ENCODE measurements at places on chromosomes 3 and 15.

GRCh38 chr15:69755551-69756310 is 303.1 kb downstream of the RPLP1 start:
- no peaks in the 10 kb centered on the region for H3K36me3 ChIP-seq
- H3K4me1 ChIP-seq = 0 out of 2 replicates have a peak, but pooled peaks cover 8% of the 10 kb centered on the region
- no peak overlapping the region for H3K4me3 ChIP-seq
- no peak overlapping the region for H3K27ac ChIP-seq
- H3K27me3 ChIP-seq = peaks cover 1% of the 10 kb centered on the region

GRCh38 chr15:35956056-35956455 is 410.1 kb upstream of the DPH6 start:
- no peaks in the 10 kb centered on the region for H3K27me3 ChIP-seq
- H3K27ac ChIP-seq = no peak overlapping the region
- no peaks in the 10 kb centered on the region for H3K36me3 ChIP-seq
- no peaks in the 10 kb centered on the region for H3K4me1 ChIP-seq
- no peak for DNase-seq
- H3K4me3 ChIP-seq = no peak overlapping the region

DNA sequence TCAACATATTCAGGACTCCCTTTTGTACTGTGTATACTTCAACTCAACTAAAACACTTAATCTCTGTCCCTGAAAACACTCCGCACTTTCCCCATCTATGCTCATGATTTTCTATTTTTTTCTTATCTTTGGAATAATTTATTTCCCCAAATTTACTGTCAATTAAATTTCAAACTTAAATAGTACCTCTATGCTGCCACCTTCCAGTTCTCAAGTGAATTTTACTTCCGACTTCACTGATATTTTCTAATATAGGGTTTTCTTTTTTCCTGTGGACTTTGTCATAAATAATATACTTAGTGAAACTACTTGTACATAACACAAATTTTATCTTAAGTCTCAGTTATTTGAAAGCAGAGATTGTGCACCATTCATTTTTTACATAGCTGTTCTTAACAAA is 1303.3 kb downstream of the OTOL1 start:
- H3K4me1 ChIP-seq = no peaks in the 10 kb centered on the region
- H3K27me3 ChIP-seq = no peaks in the 10 kb centered on the region
- H3K27ac ChIP-seq = no peak overlapping the region
- H3K36me3 ChIP-seq = no peaks in the 10 kb centered on the region

GRCh38 chr3:78079514-78079913 is 1039.6 kb downstream of the ROBO2 start:
- H3K27me3 ChIP-seq = no peaks in the 10 kb centered on the region
- DNase-seq = no peak
- no peak overlapping the region for H3K27ac ChIP-seq
- no peaks in the 10 kb centered on the region for H3K36me3 ChIP-seq
- H3K4me1 ChIP-seq = no peaks in the 10 kb centered on the region

DNA sequence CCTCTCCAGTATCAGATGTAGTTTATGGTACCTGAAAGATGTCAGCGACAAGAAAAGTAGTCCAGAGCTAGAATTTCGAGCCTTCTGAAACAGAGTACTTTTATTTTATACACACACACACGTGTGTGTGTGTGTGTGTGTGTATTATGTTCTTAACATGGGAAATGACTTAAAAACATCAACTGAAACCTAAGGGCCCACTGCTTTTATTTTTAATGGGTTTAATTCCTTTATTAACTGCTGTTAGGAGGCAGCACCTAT is 1.9 kb downstream of the TCF12 start:
- H3K36me3 ChIP-seq = no peaks in the 10 kb centered on the region
- H3K4me3 ChIP-seq = peak overlapping the region; percentile 88
- no peak overlapping the region for H3K27ac ChIP-seq

DNA sequence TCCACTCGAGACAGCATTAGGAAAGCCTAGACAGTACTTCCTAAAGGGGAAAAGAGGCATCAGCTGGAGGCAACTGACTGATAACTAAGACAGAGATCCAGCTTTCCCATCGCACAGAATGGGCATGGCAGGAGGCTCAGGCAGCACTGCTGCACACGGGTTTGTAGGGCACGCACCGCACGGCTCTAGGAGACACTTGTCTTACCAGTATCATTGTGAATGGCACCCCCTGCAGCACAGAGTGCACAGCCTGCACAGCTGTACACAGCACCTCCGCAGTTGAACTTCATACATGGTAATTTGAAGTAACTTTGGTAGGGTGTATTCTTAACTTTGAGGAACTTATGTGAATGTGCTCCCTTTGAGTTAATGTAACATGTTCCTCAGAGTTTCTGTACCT is 281.6 kb downstream of the PLCL2 start:
- H3K4me1 ChIP-seq = no peaks in the 10 kb centered on the region
- no peak overlapping the region for H3K27ac ChIP-seq
- H3K4me3 ChIP-seq = no peak overlapping the region
- H3K36me3 ChIP-seq = peaks cover 12% of the 10 kb centered on the region
- H3K27me3 ChIP-seq = no peaks in the 10 kb centered on the region

GRCh38 chr15:66233487-66234415 is 19.8 kb downstream of the MEGF11 start:
- peaks cover 3% of the 10 kb centered on the region for H3K27me3 ChIP-seq
- no peak overlapping the region for H3K27ac ChIP-seq
- peak; percentile 23 for DNase-seq

DNA sequence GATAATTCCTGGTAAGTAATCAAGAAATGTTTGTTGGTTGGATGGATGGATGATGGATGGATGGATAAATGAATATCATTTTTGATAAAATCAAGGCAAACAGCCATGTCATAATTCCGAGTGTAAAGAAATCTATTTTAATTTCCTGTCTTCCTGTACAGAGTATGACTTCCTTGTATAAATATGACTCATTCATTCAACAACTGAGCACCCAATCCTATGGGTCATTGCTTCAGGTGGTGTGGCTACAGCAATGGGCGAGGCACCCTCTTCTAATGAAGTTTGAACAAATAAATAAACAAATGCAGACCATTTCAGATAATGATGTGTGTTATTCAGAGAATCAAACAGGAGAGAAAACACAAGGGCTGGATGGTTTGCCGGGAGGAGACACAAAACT is 198.7 kb downstream of the TNIK start:
- DNase-seq = no peak
- H3K4me1 ChIP-seq = no peaks in the 10 kb centered on the region
- H3K4me3 ChIP-seq = no peak overlapping the region
- H3K36me3 ChIP-seq = no peaks in the 10 kb centered on the region
- no peaks in the 10 kb centered on the region for H3K27me3 ChIP-seq

- no peaks in the 10 kb centered on the region for H3K27me3 ChIP-seq
- DNase-seq = no peak
- no peak overlapping the region for H3K27ac ChIP-seq
Observed at GRCh38 chr3:136802481-136802996, 16.4 kb upstream of the SLC35G2 start.

GRCh38 chr3:102026656-102027055 is 177.3 kb downstream of the NFKBIZ start:
- DNase-seq = no peak
- H3K27me3 ChIP-seq = no peaks in the 10 kb centered on the region
- H3K4me1 ChIP-seq = no peaks in the 10 kb centered on the region
- H3K4me3 ChIP-seq = no peak overlapping the region
- H3K36me3 ChIP-seq = no peaks in the 10 kb centered on the region
- H3K27ac ChIP-seq = no peak overlapping the region

DNA sequence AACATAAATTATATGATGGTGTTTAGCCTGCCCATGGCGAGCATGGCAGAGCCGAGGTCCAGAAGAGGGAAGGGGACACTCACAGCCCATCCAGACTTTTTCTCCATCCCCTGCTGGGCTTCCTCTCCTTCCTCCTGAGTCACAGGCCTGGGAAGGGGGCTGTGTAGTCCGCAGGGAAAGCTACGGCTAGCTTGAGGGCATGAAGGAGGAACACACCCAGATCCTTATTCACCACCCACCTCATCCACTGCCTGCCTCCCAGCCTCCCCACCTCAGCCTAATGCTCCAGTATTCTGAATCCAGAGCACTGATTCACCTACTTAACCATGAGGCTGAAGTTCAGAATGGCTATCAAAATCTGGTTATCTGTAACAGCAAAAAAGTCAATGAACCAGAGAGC is 97.8 kb downstream of the OXNAD1 start:
- no peak for DNase-seq
- no peak overlapping the region for H3K27ac ChIP-seq
- no peaks in the 10 kb centered on the region for H3K4me1 ChIP-seq

GRCh38 chr3:47847260-47847659 is 44.3 kb downstream of the DHX30 start:
- H3K36me3 ChIP-seq = peaks cover 52% of the 10 kb centered on the region
- no peaks in the 10 kb centered on the region for H3K4me1 ChIP-seq
- no peak overlapping the region for H3K27ac ChIP-seq
- H3K4me3 ChIP-seq = no peak overlapping the region
- no peaks in the 10 kb centered on the region for H3K27me3 ChIP-seq

- H3K36me3 ChIP-seq = no peaks in the 10 kb centered on the region
- H3K27me3 ChIP-seq = peaks cover 24% of the 10 kb centered on the region
- DNase-seq = no peak
- no peak overlapping the region for H3K4me3 ChIP-seq
Observed at GRCh38 chr3:196634829-196635228, 4.7 kb upstream of the NRROS start.

DNA sequence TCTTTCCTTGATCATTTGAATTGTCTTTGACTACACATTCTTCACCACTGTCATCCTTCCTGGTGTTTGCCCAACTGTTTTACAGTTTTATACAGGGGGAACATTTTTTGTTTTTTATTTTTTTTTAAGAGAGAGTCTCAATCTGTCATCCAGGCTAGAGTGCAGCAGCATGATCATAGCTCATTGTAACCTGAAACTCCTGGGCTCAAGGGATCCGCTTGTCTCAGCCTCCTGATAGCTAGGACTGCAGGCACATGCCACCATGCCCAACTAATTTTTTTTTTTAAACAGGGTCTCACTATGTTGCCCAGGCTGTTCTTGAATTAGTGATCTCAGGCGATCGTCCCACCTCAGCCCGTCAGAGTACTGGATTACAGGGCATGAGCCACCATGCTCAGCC is 222.6 kb downstream of the BBX start:
- peaks cover 11% of the 10 kb centered on the region for H3K4me1 ChIP-seq
- no peak for DNase-seq

- H3K36me3 ChIP-seq = peaks cover 5% of the 10 kb centered on the region
- peaks cover 17% of the 10 kb centered on the region for H3K4me1 ChIP-seq
- DNase-seq = no peak
Observed at GRCh38 chr15:45660231-45660979, 25.6 kb downstream of the SQOR start.

- H3K4me1 ChIP-seq = peaks cover 61% of the 10 kb centered on the region
- H3K36me3 ChIP-seq = no peaks in the 10 kb centered on the region
- DNase-seq = no peak
- no peaks in the 10 kb centered on the region for H3K27me3 ChIP-seq
- H3K27ac ChIP-seq = no peak overlapping the region
Observed at GRCh38 chr3:134314588-134315285, 59.5 kb downstream of the AMOTL2 start.

DNA sequence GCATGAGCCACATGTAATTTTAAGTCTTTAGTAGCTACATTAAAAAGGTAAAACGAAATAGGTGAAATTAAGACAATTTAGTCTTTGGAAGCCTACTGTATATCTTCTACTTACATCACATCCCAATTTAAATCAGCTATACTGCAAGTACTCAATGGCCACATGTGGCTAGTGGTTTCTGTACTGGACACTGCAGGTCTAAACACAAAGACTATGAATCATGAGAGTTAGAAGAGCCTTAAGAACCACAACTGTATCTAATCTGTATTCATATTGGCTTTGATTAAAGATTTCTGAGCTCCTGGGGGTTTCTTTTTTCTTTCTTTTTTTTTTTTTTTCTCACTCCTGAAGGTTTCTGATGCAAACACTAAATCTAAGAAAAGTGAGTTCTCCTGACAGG is 2.3 kb upstream of the EIF1B start:
- peaks cover 20% of the 10 kb centered on the region for H3K4me1 ChIP-seq
- H3K36me3 ChIP-seq = no peaks in the 10 kb centered on the region
- no peak for DNase-seq
- no peaks in the 10 kb centered on the region for H3K27me3 ChIP-seq
- H3K27ac ChIP-seq = no peak overlapping the region
- no peak overlapping the region for H3K4me3 ChIP-seq

DNA sequence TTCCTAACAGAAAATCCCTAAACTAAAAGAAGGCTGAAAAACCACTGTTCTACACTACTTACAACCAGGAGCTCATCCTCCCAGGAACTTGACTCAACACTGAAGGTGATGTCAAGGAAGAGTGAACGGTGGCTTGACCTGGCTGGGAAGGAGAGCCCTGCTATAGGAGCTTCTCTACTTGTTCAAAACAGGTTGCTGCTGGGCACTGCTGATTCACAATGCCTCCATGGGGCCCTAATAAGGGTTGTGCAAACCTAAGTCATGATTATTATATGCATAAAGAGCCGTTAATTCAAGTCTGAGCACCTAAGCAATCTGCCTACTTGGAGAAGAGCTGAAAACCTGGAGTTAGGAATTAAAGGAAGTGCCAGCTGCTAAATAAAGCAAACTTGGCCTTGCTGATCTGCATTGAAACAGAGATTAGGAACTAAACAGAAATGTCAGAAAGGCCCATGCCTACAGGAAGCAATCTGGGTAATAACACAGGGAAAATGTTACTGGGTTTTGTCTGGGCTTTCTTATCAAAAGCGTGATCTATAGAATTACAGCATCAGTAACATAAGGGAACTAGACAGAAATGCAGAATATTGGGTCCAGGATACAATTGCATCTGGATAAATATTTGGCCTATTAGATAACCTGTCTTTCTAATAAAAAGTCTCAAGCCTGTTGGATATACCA is 243.2 kb downstream of the NEK10 start:
- no peaks in the 10 kb centered on the region for H3K36me3 ChIP-seq
- H3K4me3 ChIP-seq = no peak overlapping the region
- H3K4me1 ChIP-seq = peaks cover 48% of the 10 kb centered on the region
- no peaks in the 10 kb centered on the region for H3K27me3 ChIP-seq

- H3K27ac ChIP-seq = peak overlapping the region; percentile 100
- peak; percentile 18 for DNase-seq
- H3K27me3 ChIP-seq = no peaks in the 10 kb centered on the region
Observed at GRCh38 chr3:129161860-129162271, 1.0 kb upstream of the ISY1 start.

- peak; percentile 20 for DNase-seq
- peak overlapping the region; percentile 9 for H3K27ac ChIP-seq
- no peaks in the 10 kb centered on the region for H3K36me3 ChIP-seq
Observed at GRCh38 chr3:195931582-195932273, 23.4 kb upstream of the TNK2 start.

DNA sequence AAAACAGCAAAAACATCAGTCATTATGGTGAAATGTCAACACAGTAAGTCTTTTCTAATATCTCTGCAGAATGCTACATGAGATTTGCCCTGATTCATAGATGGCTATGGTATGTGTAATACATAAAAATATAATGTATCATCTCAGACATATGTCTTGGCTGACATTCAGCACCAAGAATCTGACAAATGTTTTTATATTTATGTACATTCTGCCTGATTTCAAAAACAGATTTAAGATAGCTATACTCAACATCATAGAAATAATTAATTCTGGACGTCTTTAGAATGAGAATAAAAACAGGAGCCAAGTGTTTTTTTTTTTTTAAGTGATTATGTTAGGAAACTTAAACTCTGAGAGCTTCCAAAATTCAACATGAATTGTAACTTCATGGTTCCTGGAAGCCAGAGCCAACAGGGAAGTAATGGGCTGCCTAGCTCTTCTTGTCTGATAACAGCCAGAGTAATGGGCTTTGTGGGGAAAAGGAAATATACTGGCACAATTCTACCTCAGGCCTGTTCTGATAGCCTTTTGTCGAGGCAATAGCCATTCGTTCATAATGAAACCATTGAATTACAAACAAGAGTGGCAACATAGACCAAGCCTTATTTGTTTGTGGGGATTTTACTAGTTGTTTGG is 184.4 kb downstream of the VGLL4 start:
- H3K4me1 ChIP-seq = no peaks in the 10 kb centered on the region
- no peaks in the 10 kb centered on the region for H3K27me3 ChIP-seq
- H3K27ac ChIP-seq = no peak overlapping the region

Measured in HepG2 (cell line).